ENCODE measurements at places on chromosomes 6 and 20.

- no peak for DNase-seq
Observed at GRCh38 chr20:31488115-31488514, 13.0 kb downstream of the REM1 start.

DNA sequence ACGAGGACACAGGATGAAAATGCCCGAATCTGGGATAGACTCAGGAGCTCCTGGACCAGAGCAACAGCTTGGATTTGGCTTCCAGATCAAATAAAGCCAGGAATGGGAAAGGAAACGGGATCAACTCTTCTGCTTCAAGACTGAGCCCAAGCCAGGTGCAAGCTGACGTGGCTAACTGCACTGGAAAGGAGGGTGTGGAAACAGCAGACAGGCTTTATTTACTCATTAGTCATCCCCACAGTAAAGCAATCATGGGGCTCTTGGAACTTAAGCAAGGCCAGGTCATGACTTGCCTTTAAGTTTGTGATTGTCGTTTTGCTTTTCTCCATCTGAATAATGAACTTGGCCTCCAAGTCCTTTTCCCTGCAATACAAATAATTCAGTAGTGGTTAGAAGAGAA lies 45.2 kb downstream of the KIF16B start:
- DNase-seq = no peak

- DNase-seq = no peak
Observed at GRCh38 chr6:47679322-47679906, 19.0 kb upstream of the ADGRF4 start.

DNA sequence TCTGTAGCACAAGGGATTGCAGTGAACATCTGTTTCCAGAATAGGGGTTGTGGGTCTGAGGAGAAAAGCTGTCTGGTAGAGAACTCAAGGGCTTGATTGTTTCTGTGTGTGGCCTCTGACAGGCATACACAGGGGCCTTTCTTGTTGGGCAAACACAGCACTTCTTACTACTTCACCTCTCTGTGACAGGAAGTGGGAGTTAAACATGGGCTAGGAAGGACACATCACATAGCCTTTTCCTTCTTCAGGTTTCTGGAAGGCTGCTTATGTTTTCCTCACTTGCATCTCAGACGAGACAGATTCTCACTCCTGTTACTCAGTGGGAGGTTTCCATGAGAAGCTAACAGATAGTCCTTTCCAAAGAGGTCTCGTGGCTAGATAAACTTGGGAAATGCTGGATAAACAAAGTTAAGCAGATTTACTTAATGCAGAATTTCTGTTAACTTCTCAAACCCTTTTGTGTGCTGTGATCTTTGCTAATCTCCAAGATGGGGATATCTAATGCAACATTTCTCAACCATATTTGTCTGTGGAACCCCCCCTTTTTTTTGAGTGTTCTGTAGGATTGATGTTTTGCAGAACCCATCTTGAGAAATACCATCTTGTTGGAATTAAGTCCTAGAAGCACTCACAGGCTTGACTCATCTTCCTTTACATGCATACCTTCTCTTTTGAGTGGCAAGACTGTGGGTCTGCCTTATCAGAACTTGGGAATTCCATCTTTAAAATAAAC lies 41.9 kb upstream of the RNF8 start:
- no peak for DNase-seq

GRCh38 chr6:162026843-162027242 lies 700.7 kb downstream of the PRKN start:
- DNase-seq = no peak

GRCh38 chr6:159984268-159984786 lies 15.4 kb downstream of the IGF2R start:
- no peak for DNase-seq

GRCh38 chr6:93393554-93394074 lies 25.7 kb downstream of the EPHA7 start:
- DNase-seq = no peak

GRCh38 chr6:151022492-151022891 lies 157.0 kb downstream of the MTHFD1L start:
- no peak for DNase-seq

DNA sequence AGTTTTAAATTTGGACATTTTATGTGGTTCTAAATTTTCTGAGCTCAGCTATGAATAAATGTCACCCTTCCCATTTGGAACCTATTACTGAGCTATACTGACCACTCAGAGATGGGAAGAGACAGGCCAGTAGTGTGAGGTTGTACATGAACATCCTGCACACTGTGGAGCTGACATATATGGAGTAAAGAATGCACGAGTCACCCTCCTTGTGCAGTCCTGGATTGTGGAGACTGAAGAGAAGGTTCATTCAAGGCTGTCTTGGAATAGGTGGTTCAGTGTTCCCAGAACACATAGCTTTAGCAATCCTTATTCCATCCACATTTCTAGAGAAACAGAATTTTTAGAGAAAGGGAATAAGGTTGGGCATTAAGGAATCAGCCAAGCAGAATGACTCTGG lies 50.3 kb upstream of the OGFRL1 start:
- no peak for DNase-seq

DNA sequence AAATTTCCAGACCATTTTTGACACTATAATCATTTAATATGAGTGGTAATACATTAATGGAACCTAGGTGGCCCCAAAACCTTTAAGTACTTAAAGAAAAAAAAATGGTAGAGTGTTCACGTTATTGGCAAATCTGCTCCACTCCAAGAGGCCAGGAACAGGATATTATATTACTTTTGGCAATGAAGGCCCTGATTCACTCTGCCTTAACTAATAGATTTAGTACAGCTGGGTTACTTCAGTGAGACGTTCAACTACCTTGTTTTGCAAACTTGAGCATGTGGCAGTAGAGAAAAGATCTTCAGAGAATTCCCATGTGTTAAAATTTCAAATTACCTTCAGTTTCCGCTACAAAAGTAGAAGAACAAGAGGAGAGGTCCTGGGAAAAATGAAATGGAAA lies 12.8 kb downstream of the ADNP start:
- no peak for DNase-seq

GRCh38 chr6:110140650-110141049 lies 38.8 kb downstream of the WASF1 start:
- no peak for DNase-seq

DNA sequence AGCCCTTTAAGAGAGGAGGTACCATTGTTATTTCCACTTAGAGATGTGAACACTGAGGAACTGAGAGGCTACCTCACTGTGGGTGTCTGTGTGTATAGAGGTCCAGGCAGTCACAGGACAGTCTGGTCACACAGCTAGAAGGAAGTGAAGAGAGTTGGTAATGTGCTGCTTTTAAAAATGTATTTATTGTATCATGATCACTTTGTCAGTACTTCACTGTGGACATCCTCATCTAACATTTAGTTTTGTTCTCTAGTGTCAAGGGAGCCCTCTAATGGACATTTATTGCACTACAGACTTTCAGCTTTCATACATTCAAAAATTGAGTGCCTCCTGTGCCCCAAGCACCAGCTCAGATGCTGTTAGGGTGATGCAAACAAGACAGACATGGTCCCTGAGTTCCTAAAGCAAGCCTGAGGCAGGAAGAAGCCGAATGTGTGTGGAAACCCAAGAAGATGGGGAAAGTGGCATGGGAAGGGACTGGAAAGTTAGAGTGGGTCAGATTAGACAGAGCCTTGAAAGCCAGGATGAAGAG lies 123.0 kb downstream of the SLC16A10 start:
- peak; percentile 53 for DNase-seq

DNA sequence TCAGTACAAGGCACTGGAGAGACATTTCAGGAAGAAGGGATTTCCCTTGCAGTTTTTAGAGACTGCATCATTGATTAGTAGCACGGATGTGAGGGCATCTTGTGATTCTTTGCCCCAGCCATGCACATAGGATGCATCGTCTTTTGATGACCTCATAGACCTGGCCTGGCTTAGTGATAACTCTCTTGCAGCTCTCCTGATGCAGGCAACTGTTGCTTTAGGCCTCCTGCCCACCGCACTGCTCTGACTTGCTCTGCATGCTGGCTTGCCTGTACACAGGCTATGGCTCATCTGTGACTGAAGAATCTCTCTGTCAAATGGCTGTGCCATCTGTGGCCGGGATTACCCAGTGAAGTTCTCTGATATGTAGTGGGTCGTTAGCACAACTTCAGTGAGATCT lies 207.7 kb upstream of the PTCHD4 start:
- DNase-seq = no peak

- DNase-seq = peak; percentile 82
Observed at GRCh38 chr20:46099491-46100287, 9.9 kb upstream of the NCOA5 start.

DNA sequence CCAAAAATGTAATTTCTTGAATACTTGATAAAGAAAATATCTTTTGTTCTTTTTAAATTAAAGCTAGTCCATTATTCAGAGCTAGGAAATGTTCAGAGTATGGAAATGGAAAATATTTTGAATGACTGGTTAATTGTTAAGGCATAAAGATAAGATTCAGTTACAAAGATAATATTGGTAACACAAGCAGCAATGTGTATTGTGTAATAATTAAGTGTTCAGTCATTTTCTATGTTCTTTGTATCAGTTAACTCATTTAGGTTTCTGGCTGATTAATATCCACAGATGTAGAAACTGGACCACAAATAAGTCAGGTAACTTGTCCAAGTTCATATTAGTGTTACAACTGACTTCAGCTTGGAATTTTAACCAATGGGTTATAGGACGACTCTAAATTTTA lies 442.2 kb upstream of the MANEA start:
- no peak for DNase-seq

- no peak for DNase-seq
Observed at GRCh38 chr6:161238500-161238899, 35.4 kb downstream of the AGPAT4 start.

GRCh38 chr6:116323863-116324262 lies 44.1 kb upstream of the TSPYL1 start:
- peak; percentile 66 for DNase-seq

DNA sequence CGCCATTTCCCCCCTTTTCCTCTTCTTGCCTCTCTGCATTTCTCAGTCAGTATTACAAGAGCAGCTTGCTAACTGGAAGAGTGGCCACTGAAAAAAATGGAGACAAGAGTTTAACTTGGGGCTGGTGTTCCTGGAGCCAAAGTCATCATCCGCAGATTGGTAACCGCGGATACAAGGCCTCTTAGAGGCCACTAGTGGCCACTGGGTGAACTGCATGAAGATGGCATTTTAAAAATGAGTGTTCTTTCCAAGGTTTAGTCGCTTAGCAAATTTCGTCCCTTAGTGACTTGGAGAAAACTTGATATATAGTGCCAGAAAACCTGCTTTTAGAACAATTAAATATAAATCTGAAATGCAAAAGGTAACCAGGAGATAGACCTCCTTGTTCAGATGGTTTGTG lies 4.8 kb downstream of the F13A1 start:
- DNase-seq = peak; percentile 86

DNA sequence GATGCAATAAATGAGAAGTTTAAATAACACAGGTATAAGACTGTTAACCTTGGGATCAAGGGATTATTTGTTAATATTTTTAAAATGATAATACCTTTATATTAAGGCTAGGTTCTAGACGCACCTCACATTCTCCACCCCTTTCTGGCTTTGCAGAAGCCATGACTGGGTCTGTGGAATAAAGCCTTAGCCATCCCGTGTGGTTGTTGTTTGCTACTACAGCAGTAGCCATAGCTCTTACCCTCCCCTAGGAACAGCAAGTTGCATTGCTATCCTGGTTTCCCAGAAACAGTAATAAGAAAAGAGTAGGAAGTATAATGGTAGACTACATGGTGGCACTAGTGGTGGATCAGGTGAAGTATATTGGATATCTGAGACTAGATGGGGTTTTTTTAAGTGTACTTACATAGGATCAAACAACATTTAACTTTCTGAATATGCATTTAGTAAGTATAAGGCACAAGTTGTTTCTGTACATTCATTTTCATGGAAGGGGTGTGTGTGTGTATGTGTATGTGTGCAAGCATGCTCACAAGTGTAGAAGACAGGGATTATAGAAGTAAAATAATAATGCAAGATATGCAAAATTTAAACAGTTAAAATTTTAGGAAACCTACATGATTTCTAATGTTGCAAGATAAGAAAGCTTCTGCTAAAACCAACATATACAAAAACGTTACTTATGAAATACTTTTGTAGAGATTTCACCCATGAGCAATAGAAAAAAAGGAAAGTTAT lies 384.2 kb downstream of the PRKN start:
- no peak for DNase-seq

GRCh38 chr6:89487864-89488263 lies 54.9 kb downstream of the ANKRD6 start:
- DNase-seq = no peak

GRCh38 chr20:23205211-23205610 lies 119.1 kb upstream of the CD93 start:
- peak; percentile 69 for DNase-seq

- DNase-seq = no peak
Observed at GRCh38 chr6:80434691-80435350, 328.4 kb downstream of the BCKDHB start.

DNA sequence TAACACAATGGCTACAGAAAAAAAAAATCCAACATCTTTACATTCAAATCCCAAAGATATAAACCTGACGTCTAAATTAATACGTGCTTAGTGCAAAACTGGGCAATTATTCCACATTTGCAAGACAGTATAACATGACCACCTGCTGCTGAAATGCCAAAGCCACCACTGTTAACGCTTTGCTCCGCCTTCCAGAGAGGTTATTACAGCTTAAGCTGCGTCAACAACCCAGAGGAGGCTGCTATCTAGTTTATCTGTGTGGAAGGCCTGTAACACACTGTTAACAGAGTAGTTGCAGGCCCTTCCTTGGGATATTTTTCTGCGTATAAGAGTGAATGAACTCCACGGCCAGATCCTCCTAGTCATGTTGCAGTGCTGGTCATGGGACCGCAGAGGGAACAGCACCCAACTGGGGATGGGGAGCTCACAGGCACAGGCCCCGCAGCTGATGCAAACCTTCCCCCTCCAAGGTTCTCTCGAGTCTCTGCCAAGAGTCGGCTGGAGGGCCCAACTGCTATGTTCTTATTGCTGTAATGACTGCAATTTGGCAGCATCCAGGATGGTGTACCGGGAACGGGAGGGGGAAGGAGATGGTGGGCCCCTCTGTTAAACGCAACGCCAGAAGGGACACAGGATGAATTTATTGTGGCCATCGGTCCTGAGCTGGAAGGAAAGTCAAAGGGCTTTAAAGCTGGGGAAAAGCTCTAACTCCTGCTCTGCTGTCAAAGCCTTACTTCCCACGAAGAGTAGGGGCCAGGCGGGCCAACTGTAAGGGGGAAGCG lies 993 bp upstream of the NCOA7 start:
- peak; percentile 77 for DNase-seq

DNA sequence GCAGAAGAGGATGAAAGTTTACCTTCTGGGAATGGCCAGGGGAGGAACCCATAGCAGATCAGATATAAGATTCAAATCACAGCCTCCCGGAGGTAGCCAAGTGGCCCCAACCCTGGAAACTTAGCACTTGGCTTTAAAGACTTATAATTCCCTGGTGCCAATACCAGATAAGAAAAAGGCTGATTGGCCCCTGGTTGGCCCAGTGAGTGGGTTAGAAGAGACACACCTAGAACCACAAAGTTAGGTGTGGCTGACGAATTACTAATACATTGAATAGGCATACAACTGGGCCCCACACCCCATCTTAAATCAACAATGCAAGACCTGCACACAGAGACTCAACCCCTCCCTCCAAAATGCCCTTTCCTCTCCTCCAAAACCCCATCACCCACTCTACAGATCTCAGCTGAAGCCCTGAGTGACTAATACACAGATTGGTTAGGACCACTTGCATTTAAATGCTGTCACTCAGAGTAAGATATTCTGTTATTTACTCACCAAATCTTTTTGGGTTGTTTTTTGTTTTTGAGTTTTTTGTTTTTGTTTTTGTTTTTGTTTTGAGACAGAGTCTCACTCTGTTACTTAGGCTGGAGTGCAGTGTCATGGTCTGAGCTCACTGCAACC lies 315.4 kb upstream of the JARID2 start:
- no peak for DNase-seq

- no peak for DNase-seq
Observed at GRCh38 chr6:110233770-110234374, 53.6 kb downstream of the CDC40 start.

Measured in endodermal cell (in vitro differentiated cells).